DMS53 (cell line): ENCODE measurements at places on chromosomes 1 and 21.

- DNase-seq = peak; percentile 84
Measured at GRCh38 chr1:55375617-55376258, 160.6 kb upstream of the USP24 start.

GRCh38 chr1:19074902-19075721 lies 118.6 kb upstream of the IFFO2 start:
- no peak for DNase-seq

DNA sequence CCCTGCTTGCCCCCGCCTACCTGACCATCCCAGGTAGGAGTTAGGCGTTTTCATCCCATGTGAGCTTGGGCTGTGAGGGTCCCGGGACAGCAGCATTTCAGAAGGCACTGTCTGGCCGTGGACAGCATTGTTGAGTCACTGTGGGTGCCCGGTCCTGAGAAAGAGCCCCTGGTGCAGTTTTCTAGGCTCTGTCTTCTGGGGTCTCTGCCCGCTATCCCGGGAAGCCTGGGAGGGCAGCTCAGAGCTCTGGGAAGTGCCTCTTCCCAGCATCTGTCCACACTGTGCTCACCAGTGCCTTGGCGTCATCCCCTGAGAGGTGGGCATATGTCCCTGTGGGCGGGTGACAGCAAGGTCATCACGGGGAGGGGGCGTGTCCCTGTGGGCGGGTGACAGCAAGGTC lies 11.4 kb upstream of the ZNF669 start:
- no peak for DNase-seq

GRCh38 chr1:97668945-97669344 lies 251.9 kb downstream of the DPYD start:
- DNase-seq = peak; percentile 63

DNA sequence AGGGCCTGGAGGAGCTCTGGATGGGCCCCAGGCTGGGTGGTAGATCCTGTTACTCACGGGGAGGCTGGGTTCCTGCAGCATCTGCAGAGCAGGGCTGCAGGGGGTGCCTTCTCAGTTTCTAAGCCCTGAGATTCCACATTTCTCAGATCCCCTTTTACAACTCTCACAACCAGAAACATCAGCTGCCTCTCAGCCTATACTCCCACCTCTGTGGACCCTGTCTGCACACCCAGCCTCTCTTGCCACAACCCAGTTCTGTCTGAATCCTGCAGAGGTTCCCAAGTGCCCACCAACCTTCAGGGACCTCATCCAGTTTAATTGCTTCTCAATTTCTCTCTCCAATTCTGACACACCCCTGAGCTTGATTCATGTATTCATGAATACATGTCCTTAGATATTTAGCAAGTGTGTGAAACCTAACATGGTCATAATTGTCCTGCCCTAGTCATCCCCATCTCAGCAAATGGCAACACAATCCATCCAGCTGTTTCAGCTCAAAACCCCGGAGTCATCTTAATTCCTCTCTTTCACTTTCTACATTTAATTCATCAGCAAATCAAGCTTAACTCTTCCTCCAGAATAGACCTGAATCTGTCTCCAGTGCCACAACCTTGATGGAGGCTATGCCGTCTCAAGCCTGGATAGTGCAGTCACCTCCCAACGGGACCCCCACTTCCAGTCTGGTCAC lies 57.0 kb upstream of the NEK2 start:
- no peak for DNase-seq

- DNase-seq = peak; percentile 31
Measured at GRCh38 chr1:24157918-24158481, 15.1 kb upstream of the IL22RA1 start.

- no peak for DNase-seq
Measured at GRCh38 chr1:63743781-63744180, 30.0 kb upstream of the ROR1 start.
